NCI-H2171 (cell line): ENCODE measurements at places on chromosomes 3 and 15.

DNA sequence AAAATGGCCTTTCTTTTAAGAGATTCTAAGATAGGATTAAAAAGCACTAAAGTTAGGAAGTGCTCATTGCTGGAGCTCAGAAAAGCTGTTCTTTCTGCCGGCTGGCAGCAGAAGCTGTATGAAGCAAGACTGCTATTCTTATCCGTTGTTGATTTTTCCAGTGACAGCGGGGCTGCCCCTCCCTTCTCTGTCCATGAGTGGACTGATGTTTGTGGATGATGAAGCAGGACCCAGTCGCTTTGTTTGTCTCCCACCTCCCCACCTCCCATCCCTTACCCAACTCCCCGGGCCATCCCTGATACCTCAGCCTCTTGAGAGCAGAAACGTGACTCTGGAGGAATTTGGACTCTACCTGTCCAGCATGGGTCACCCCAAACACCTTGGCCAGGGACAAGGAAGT lies 10.3 kb upstream of the MUSTN1 start:
- DNase-seq = no peak

GRCh38 chr3:182300266-182300665 lies 493.0 kb upstream of the ATP11B start:
- no peak for DNase-seq

DNA sequence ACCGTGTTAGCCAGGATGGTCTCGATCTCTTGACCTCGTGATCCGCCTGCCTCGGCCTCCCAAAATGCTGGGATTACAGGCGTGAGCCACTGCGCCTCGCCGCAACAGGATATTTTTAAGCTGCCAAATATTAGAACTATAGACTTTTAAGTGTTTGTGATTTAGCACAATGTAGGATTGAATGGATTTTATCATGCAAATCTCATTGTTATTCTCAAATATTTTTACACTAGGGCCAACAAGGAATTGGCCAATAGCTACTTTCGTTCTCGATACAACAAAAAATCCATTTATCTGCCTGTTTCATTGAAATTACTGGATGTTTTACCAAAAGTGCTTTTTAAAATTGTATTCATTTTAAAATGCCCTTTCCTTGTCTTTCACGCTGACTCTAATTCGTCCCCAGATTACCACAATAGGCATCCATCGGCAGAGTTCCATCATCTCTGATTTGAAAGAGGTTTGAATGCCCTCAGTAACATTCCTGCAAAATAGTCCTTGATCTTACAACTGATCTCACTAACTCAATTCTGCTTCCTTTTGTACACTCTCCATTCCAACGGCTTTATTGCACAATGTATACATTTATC lies 99.6 kb upstream of the ROBO2 start:
- DNase-seq = no peak

GRCh38 chr15:81087694-81088093 lies 46.4 kb upstream of the CFAP161 start:
- no peak for DNase-seq

GRCh38 chr3:6737630-6738029 lies 123.3 kb upstream of the GRM7 start:
- DNase-seq = no peak

DNA sequence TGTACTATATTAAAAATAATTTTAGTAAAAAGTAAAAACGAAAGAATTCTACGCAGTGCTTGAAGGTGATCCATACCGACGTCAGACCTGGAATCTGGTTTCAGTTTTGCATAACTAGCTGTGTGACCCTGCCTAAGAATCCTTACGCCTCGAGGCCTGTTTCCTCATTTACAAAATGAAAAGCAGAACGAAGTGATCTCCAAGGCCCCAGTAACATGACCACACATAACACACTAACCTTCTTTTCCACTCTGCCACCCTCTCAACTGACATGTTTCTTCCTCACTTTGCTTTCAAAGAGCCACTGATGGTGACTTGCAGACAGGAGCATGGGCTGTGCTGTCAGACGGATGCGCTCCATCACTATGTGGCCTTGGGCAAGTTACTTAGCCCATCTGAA lies 4.8 kb downstream of the MESD start:
- no peak for DNase-seq

DNA sequence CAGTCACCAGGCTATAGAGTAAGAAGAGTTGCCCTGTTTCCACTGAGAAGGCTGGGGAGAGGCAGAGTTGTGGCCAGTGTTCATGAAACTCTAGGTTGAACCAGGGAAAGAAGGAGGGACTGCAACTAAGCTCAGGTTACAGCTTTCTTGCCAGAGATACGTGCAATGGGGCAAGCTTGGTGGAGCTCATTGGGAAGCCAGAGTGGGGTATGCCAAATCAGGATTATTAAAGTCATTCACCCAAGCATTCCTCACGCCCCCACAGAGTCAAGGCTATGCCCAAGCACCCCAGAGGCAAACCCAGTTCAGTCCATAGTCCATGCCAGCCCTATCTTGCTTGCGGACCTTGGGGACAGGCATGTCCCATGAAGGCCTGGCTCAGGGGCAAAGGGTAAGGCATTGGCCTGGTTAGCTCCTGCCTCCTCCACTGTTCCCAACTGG lies 17.6 kb downstream of the SLC6A20 start:
- no peak for DNase-seq

GRCh38 chr15:31262901-31263671 lies 63.5 kb upstream of the KLF13 start:
- DNase-seq = no peak

DNA sequence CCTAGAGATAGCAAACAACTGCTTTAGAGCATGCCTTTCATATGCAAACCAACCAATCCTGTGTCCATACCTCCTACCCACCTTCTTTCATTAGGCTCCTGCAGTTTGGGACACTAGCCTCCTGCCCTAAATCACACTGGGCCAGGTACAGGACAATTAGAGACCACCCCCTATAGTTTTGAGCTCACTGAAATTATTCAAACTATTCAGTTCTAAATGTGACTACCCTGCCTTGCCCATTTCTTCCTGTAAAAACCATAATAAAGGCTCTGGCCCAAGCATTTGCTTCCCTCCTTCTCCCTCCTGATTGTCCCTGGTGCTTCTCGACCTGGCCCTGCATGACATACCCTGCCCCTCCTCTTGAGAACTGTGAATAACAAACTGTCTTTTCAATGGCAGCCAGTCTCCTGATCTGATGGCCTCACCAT lies 31.4 kb upstream of the LRIG1 start:
- DNase-seq = no peak

- no peak for DNase-seq
These were observed 239.9 kb upstream of the ATP10A start for GRCh38 chr15:26103002-26103404.

- DNase-seq = no peak
These were observed 26.5 kb upstream of the CD47 start for GRCh38 chr3:108117241-108117775.

DNA sequence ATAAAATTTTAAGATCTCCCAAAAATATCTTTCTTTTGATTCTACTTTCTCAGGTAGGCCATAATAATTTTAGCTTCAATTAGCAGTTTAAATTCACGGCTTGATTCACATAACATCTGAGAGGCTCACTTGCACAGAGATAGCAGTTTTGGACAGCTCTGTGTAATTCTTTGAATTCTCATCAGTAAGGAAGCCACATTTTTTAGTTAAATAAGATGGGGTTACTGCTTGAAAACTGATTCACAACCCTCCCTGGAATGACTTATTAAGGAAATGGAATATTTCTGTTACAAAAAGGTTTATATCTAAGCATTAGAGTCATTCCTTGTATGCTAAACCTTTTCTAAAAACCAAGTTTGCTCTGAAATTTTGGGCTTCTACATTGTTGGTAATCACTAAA lies 212.7 kb downstream of the ALCAM start:
- DNase-seq = no peak

DNA sequence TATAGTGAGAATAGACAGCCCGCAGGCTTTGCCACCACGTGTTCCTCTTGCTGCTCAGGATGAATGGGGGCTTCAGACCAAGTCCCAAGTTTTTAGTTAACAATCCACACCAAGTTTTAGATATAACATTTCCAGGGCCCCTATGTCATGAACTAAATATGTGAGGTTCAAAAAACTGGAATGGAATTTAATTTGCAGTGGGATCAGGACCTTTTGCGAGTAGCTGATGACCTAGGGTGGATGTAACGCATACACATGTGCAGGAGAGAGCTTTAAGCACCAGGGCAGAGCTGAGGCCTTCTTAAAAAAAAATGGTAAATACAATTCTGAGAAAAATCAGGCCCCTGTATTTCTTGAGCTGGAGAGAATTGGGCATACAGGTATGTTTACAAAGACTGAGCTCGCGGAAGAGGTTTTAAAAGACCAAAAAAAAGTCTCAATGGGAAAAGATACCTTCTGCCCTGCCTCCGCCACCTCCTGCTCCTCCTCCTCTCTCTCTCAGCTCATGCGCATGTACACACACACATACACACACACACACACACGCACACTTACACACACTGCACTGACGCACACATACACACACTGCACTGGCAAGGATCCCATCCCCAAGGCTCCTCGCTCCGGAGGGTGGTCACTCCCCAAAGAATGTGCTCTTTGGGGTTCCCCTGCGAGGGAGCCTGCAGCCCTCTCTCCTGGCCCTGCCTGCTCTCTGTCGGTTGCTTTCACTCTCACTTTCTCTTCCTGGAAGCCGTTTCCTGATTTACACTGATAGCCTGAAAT lies 48.2 kb upstream of the IGF1R start:
- DNase-seq = no peak

- DNase-seq = no peak
These were observed 176.6 kb downstream of the VGLL3 start for GRCh38 chr3:86814321-86814720.

DNA sequence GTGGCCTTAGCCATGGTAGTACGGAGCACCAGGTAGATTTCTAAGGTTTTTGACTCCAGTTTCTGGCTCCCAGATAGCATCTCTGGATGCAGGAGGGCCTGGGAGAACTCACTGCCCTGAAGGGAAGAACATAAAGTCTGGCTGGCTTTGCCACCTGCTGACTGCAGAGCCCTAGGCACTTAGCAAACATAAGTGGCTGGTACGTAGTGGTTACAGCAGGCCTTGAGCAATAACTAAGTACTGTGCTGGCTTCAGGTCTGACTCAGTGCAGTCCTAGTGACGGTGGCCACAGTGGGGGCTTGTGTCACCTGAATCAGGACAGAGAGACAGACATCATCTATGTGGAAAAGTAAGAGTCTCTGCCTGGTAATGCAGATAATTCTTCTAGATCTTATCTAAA lies 871.1 kb downstream of the PDCD6IP start:
- DNase-seq = no peak

- no peak for DNase-seq
These were observed 95.2 kb upstream of the PLXNA1 start for GRCh38 chr3:126887686-126888085.

- no peak for DNase-seq
These were observed 6.2 kb upstream of the IGSF10 start for GRCh38 chr3:151467069-151467468.
